Prostate gland (tissue), 2 donors: ENCODE measurements at places on chromosomes 4 and X. TPM values are rescaled to one million over a fixed set of nuclear protein-coding genes. Genes with fewer than 3 reads are reported as not detected.

Gene CYBB
- 7.2 TPM for total RNA-seq

Gene SPIN2A
- 1.1 TPM for total RNA-seq

Gene TMEM150C
- 30.0 TPM for total RNA-seq

Gene SLC25A43
- 15.3 TPM for total RNA-seq

DNA sequence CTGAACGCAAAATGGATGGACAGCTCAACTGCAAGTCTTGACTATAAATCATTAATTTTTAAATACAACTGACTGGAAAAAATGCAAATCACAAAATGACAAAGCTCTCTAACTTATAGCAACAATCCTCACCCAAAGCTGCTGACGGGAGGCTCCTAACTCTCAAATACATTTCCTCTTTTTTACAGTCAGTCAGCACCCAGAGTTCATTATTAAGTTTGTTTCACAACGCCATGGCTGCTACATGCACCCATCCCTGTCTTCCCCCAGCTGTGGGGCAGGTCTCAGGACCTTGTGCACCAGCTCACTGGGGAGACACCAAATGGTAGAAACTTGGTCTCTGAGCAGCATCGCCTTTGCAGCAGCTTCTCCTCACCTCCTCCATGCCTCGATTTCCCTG is 97.6 kb downstream of the SLC34A2 start:
- no peak for DNase-seq
